ENCODE measurements at places on chromosomes 6 and 20.

DNA sequence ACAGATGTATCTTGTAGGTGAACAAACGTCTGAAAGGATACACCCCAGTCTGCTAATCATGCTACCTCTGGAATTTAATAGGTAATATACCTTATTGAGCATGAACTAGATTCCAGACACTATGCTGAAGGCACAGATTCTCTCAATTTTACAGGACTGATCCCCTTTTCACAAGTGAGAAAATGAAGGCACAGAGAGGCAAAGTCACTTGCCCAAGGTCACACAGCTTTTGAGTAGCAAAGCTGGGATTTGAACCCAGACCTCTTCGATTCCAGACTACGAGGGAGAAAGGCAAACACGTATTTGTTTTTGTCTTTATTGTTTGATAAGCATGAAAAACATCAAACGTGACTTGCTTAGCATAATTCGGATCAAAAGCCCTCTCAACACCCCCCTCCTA is 34.4 kb upstream of the PMEPA1 start:
- no peak for DNase-seq

- DNase-seq: no peak
These were observed 172.7 kb downstream of the TTLL2 start for GRCh38 chr6:167497428-167498056.

- peak; percentile 35 for DNase-seq
These were observed 1.2 kb downstream of the MYB start for GRCh38 chr6:135182071-135183001.

DNA sequence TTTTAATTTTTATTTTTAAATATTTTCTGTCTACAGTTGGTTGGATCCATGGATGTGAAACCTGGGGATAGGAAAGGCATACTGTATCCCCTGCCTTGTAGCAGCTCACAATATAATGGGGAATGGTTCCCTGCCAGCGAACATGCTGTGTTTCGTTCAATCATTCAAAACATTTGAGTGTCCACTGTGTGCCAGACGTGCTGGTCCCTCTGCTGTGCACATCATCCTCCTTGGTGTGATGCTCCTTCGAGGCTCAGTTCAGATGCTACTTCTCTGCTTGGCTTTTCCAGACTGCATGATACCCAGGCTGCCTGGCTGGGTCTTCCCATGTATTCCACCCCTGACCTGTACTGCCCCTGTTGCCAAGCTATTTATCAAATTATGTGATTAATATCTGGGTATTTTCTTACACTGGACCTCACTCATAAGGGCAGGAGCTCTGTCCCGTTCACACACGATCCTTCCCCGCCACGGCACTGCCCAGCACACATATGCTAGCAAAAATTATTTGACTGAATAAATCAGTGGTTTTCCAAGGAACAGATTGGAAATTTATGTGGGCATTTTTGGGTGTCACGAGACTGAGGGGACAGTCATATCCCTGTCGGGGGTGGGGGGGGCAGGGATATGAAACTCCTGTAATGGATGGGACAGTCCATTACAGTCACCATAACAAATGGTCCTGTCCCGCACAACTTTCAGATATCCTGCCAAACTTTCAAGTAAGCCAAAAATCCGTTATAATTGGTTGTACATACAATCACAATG is 4.9 kb downstream of the SDCBP2 start:
- no peak for DNase-seq

- DNase-seq: no peak
These were observed 450.1 kb downstream of the BMP2 start for GRCh38 chr20:7217606-7218005.

DNA sequence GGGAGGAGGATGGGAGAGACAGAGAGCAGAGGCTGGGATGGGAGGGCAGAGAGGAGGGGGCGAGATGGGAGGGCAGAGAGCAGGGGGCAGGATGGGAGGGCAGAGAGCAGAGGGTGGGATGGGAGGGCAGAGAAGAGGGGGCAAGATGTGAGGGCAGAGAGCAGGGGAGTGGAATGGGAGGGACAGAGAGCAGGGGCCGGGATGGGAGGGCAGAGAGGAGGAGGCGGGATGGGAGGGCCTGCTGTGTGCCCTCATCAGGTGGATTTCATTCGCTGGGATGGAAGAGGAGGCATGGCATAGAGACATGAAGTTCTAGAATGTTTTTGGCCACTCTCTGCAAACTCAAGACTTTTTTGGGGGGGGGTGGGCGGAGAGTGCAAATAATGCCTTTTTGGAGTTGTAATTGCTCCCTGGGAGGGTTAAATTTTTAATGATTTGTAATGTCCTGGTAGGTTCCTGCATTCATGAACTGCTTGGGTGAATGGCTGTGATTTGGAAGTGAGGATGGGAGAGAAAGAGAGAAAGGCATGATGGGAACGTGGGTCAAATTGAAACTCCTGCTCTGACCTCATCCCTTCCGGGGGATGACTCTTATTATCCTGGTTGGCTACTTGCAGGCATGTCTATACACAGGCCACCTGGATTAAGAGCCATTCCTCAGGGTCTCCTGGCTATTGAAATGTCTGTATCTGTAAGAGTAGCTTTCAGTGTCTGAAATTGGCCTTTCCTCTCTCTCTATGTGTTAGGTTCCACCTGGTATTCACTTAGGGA is 162.4 kb upstream of the AGPAT4 start:
- no peak for DNase-seq

DNA sequence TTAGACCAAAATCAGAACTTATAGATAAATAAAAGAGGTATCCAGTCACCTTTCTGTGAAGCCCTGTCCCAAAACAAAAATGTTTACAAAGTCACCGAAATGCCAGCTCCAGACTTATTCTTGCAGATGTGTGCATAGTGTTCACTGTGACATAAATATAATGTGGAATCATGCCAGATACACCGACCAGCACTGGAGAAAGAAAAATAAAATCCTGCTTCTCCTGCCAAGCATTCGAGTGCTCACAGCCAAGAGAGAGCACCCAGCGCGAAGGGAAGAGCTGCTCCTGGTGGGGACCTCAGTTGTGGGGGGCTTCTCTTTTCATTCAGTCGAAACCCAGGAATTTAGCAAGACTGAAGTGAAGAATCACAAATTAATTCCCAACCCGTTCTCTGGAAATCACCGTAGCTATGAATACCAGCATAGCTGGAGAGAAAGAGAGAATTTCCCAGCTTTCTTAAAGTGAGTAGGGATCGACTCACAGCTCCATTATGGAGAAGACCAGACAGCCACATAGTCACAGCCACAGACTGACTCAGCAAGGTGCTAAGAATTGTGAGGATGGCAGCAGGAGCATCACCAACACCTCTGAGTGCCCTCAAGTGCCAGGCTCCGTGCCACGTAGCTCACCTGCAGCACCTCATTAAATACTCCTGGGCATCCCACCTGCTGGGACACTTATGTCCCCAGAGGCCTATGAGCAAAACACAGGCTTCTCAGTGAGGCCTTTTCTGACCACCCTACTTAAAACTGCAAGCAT is 33.2 kb downstream of the BFSP1 start:
- no peak for DNase-seq

DNA sequence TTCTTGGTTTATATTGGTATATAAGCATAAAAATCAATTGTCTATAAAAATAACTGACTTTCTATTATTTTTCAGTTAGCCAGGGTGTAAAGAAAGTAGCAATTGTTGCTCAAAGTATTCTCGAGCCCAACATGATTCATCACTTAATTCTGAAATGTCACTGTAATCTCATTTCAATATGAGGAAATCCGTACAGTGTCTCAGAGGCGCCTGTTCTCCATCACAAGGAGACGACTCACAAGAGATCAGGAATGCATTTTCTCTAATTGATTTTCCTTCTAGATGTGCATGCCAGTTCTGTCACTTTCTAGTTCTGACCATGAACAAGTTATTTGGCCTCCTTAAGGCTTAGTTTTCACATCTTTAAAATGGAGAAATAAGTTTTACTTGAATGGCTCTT is 753.1 kb downstream of the MAFB start:
- DNase-seq: no peak

- DNase-seq: no peak
These were observed 12.2 kb upstream of the DSTN start for GRCh38 chr20:17557675-17558006.

GRCh38 chr20:61830241-61830930 is 235.3 kb downstream of the TAF4 start:
- DNase-seq: no peak

DNA sequence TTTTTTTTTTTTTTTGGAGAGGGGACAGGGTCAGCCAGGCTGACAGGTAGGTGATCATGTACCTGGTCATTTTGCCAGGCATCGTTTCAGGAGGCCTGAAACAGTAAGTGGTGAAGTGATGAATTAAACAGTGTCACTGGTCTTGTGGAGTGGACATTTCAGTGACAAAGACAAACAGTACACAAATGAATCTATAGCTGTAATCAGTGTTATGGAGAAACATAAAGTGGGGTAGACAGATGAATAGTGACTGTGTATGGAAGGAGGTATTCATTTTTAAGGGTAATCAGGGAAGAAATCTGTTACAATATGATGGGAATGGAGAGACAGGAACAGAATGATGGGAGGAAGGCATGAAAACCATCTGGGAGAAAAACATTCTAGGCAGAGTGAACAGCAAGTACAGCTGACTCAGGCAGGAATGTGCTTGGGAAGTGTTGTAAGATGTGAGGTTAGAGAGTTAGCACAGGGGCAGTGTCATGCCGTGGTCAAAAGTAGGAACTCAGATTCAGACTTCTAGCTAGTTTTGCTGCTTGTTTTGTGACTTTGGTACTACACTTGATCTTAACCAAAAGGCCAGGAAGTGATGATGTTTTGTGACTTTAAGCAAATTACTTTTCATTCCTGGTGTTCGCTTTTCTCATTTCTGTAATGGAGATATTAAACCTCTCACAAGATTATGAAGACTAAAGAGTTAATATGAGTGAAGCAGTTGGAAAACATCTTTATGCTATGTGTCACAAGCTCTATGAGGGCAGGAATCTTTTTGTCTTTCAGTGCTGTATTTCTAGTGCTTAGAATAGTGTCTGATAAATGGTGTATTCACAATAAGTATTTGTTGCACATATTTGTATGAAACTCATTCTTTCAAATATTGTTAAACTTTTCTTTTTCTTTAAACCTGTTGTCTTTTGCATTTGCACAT is 43.4 kb downstream of the QKI start:
- no peak for DNase-seq

GRCh38 chr20:45946149-45946970 is 11.9 kb downstream of the PCIF1 start:
- DNase-seq: no peak

GRCh38 chr6:3321042-3321441 is 62.3 kb downstream of the PSMG4 start:
- DNase-seq: no peak

All from stimulated activated CD4-positive, alpha-beta T cell treated with anti-CD3 and anti-CD28 coated beads, Interleukin-12 subunit alpha, Interleukin-12 subunit beta, amount 100 ng/mL, for 24 hours (primary cell).